ENCODE measurements at places on chromosomes 12 and 14.

DNA sequence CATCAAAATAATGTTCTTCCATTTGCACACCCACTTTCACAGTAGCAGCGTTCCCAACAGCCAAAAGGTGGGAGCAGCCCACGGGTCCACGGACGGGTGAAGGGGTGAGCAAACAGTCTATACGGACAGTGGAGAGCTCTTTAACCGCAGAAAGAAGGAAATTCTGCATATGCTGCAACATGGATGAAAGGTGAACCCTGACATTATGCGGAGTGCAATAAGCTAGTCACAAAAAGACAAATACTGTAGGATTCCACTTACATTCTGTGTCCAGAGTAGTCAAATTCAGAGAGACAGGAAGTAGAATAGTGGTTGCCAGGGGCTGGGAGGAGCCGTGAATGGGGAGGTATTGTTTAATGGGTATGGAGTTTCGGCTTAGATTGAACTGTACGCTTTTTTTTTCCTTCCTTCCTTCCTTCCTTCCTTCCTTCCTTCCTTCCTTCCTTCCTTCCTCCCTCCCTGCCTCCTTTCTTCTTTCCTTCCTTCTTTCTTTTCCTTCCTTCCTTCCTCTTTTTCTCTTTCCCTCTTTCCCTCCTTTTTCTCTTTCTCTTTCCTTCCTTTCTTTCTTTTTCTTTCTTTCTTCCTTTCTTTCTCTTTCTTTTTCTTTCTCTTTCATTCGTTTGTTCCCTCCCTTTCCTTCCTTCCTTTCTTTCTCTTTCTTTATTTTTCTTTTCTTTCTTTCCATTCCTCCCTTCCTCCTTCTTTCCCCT is 15.8 kb upstream of the ANKRD9 start:
- no peak for DNase-seq

DNA sequence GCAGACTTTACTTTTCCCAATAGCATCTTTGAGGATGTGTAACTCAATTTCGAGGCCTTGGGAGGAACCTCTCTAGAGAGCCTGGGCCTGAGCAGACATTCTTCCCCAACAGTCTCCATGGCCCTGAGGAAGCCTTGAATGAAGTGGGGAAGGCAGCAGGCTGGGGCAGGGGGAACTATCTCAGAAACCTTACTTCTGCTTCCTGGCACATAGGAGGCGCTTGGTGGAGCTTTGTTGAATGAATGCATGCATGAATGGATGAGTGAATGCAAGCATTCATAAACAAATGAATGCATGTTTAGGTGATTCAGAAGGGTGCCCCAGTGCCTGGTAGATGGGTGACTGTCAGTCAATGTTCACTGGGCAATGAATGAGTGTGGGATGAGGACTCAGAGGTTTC is 58.3 kb downstream of the GALNT16 start:
- DNase-seq: no peak

DNA sequence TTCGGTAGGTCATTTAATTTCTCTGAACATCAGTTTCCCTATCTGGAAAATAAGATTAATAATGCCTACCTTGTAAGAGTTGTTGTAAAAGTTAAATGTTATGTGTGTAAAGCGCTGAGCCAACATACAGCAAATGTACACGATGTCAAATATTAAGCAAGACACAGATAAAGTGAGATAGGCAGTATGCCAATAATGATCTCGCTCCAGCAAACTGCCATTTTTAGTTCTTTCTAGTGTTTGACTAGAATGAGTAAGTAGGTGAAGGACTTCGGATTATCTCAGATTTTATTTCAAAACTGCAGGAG is 840 bp downstream of the DHRS7 start:
- no peak for DNase-seq

DNA sequence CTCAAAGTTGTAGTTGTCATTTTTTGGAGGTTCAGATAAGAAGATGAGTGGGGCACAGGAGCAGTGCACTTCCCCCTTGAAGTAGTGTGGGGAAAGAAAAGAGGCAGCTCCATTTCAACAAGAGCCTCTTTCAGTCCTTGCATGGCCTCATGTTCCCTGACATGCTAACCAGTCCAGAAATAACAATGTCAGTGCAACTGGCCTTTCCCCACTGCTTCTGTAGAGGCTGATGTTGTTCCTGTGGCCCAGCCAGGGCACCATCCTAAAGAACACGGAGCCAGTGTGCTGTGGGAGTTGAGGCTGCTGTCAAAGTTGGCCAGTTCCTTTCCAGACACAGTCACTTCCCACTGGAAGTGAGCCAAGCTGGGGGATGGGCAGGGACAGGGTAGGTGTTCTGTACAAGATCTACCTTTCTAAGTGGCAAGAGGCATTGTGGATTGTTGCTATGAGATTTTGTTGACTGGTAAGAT is 77.7 kb upstream of the SLC38A2 start:
- DNase-seq: no peak

DNA sequence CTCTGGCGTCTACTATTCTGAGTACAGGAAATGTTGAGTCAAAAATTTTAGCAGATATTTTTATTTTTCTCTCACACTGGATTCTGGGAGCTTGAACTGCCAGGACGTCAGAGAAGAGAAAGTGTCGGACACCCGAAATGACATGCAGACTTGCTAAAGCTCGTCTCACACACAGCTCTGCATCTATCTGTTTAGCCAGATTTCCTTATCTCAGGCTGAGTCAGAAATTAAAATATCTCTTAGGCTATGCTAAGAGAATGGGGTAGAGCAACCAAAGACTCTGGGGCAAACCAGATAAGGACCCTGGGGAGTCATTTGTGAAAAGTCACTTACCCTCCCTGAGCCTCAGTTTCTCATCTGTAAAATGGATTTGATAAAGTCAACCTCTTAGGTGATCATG is 1124.1 kb downstream of the VRK1 start:
- no peak for DNase-seq

GRCh38 chr12:13102461-13103195 is 839 bp downstream of the GSG1 start:
- DNase-seq: no peak

DNA sequence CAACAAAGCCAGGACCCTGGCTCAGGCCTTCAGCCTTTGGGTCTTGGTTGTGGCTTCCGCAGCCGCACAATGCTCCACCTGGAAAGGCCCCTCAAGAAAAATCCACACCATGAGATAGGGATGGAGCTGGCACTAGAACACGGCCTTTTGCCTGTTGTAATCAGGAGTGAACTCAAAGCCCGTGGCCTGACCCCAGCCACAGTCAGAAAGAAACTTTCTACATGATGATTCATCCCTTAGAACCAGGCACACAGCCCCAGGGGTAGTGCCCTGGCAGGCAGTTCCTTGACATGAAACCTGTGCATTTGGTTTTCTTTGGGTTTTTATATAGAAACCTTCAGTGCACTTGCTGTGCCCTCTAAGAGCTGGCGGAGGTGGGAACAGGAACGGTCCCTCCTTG is 5.1 kb downstream of the CLMN start:
- DNase-seq: peak; percentile 18

GRCh38 chr12:3961591-3961990 is 88.4 kb upstream of the PARP11 start:
- no peak for DNase-seq

DNA sequence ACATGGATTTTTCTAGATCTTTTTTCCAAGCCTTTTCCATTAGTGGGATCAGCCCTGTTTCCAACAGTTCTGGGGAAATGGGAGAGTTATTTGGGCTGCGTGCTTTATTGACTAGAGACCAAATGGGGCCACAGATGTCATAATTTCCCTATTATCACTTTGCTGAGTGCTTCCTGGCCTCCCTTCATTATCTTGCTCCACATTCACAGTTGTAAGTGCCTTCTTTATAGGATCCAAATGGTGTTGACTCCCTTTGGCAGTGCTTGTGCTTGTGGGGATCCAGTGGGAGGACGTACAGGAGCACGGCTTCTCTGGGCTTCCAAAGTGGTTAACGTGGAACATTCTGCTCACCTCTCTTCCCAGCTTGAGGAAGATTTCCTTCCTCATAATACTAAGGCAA is 141.0 kb upstream of the RMST start:
- DNase-seq: no peak

DNA sequence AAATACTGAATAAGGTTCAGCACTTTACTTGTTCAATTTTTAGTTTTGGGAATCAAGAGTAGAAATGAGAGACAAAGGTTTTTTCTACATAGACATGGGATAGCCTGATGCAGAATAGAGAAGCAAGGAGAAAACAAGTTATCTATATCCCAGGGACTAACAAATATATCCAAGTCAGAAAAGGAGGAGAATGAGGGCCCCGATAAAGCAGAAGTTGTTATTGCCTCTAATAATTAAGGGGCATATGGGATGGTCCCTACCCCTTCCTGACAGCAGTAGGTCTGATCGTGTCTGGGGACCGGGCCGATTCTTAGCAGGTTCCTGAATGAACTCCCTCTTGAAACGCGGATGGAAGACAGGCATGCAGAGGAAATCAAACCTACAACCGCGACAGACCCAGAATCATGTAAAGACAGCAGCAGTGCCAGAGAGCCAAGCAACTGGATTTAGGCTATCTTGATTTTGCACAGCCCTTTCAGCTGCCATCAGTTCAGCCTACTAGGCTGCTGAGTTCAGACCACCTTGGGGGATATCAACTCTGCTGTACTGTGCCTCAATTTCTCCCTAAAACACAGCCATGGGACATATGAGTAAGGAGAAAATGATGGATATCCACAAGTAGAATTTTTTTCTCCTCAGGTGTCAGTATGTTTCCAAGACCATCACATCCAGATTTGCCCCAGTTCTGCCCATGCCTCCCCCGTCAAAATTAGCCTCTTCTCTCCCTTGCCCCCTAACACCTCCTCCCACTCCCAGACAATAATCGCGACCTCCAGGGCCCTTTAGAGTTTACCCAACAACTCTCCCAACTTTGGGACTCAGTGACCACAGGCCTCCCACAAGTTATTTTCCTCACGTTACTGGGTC is 706 bp downstream of the PRMT5 start:
- DNase-seq: no peak

- no peak for DNase-seq
Observed at GRCh38 chr12:93275589-93275988, 102.1 kb upstream of the NUDT4 start.

- no peak for DNase-seq
Observed at GRCh38 chr14:47539031-47539461, 136.4 kb downstream of the MDGA2 start.

DNA sequence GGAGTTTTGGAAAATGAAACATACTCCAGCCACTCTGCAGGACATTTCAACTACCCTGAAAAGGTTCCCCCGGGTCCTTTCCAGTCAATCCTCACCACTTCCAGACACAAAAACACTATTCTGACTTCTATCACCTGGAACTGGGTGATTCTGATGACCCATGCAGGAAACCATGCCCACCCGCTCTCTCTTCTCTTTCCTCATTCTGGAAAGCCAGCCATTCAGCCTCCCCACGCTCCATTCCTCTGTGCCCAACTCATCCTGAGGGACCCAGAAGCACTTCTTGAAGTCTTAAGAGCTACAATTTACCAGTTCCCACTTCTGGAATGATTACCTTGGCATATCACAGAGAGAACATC is 3.2 kb downstream of the CCDC88C start:
- no peak for DNase-seq

DNA sequence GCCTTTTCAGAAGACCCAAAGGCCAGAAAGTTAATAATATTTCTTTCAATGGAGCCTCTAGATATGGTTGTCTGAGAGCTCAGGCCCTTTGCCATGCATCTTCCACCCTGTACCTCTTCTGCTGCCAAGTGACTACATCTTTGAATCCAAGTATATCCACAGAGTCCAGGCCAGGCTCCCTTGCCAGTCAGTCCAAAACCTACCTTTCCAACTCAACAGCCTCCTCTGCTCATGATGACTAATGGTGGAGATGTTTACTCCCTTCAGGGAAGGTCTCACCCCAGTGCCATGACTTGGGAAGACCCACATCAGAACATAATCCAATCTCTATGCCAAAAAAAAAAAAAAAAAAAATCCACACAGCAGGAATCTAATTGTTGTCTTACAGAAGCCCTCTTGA is 20.4 kb downstream of the TTC9 start:
- no peak for DNase-seq

DNA sequence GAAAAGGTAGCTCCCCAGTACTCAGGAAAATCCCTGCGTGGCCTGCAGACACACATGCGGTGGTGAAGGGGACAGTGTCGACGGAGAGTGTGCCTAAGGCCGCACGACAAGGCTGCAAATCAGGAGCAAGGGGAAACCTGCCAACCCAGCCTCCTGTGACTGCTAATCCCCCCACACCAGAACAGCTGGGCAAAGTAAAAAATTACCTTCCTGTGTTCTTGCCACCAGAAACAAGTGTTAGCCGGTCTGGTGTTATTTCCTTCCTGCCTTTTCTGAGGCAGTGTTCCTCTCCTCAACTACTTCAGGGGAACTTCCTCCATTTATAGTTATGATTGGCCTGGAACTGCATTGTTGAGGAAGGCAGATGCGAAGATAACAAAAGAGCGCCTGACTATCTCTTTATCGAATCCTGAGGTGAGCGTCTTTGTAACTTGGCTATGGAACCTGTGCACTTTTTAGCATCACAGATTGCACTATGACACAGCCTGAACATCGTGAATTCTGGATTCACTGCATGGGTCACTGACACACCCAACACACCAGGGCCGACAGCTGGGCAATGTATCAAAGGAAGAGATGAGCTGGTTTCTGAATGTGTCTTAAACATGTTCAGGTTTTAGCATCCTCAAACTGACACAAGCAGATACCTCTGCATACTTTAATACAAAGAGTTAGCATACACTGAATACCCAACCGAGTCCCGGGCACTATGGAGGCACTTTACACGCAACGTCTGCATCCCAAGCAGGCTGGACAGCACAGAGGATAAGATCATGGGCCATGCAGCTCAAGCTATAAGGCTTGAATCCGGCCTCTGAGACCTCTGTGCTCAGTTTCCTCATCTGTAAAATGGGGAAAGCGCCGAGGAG is 28.9 kb downstream of the SLC15A4 start:
- DNase-seq: no peak

DNA sequence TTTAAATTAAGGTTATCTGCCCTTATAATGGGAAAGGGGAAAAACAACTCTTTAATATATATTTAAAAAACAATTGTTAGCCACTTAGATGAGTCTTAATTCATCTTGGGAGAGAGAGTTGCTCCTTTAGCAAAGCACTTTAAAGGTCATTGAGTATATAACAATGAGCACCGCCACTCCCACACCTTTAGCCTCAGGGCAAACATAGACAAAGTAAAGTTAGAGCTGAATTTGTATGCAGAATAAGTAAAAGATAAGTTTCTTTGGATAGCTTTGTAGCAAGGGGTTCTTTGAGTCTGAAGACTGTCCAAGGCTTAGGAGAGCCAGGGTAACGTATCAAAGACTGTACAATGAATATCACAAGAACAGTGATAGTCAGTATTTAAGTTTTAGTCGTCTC is 728.8 kb upstream of the LMO3 start:
- no peak for DNase-seq

DNA sequence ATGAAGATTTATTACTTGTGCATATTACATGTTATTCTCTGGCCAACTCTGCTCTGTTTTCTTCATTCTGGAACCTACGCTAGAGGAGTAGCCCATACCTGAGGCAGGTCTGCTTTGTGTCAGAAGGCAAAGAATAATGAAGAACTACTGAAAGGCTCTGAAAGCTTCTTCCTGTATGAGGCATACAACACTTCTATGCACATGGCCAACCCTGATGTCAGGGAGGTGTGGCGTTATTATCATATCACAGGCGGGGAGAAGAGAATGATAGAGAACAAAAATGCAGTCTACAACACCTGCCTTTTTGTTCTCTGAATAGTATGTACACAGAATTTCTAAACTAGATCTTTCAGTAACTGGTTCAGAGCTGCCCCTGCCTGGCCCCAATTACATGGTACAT is 32.5 kb upstream of the CRY1 start:
- DNase-seq: no peak

GRCh38 chr12:113088971-113089756 is 32.6 kb downstream of the DTX1 start:
- DNase-seq: no peak

- DNase-seq: no peak
Observed at GRCh38 chr12:54593725-54594124, 5.3 kb upstream of the PPP1R1A start.
